Fibroblast of gingiva (primary cell): ENCODE measurements at places on chromosomes 2 and 18.

GRCh38 chr2:56889738-56890137 lies 705.9 kb downstream of the CCDC85A start:
- DNase-seq: no peak

- peak; percentile 5 for DNase-seq
Measured at GRCh38 chr18:59140302-59140885, 710 bp downstream of the SEC11C start.

DNA sequence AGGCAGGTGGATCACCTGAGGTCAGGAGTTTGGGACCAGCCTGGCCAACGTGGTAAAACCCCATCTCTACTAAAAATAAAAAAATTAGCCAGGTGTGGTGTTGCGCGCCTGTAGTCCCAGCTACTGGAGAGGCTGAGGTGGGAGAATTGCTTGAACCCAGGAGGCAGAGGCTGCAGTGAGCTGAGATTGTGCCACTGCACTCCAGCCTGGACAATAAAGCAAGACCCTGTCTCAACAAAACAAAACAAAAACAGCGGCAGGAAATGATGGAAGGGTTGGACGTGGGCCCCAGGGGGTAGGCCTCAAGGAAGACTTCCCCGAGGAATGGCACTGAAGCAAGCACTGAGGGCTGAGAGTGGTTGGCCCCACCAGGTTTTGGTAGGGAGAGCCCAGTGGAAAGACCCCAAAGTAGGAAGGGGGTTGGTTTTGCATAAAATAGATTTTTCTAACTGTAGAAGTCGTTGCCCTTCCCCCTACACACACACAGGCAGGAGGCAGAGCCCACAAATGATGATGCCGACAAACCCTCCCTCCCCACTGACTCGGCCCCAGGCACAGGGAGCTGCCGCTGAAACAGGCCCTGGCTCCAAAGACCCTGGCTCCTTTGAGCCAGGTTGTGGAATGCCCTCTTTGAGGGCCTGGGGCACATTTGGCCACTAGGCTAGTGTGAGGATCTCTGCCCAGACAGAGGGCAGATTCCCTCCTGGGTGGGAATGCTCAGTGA lies 104.8 kb downstream of the CABLES1 start:
- no peak for DNase-seq

- DNase-seq: peak; percentile 34
Measured at GRCh38 chr2:228657807-228658402, 476.4 kb upstream of the SPHKAP start.

- DNase-seq: no peak
Measured at GRCh38 chr2:64792995-64793639, 139.4 kb upstream of the SERTAD2 start.

DNA sequence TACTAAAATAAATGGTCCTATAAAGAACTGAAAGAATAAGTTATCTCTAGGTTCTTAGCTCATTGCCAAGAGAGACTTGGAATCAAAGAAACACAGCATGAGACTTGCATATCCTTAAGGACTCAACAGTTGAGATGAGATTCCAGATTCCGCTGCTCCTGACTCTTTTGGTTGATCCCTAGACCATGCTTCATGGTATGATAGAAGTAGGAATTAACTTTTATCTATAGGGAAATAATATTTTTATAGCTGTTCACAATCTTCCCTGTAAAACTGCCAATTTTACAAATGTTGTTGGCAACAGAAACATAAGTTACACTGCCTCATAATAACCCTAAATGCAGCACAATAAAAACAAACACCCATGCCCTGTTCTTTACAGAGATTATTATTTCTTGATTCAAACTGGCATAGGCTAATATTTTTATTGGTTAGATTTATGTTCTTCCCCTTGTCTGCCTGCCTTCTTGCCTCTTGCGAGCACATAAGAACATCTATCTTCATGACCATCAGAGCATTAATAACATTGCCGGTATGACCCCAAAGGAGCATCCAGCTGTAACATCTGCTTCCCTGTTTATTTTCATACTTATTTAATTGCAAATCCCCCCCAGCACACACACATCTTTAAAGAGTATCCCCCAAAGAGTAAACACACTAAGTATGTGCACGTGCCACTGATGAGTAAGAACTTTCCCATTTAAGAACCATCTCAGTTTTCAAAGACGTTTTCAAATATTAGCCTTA lies 735.7 kb upstream of the SLC8A1 start:
- DNase-seq: no peak

DNA sequence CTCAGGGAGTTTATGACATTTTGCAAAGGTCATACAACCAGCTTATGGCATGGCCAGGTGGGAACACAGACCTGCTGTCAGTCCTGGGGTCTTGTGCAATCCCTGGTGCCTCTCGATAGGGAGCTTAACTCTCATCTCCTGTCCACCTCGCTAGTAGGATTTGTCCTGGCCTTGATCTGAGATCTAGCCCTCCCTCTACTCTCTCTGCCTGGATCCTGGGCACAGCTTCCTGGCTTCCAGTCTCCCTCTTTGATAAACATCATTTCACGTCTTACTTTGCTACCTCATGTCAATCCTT lies 13.8 kb downstream of the GALR1 start:
- DNase-seq: no peak

- peak; percentile 89 for DNase-seq
Measured at GRCh38 chr18:76351961-76352581, 143.0 kb downstream of the ZNF516 start.

- no peak for DNase-seq
Measured at GRCh38 chr18:26908906-26909305, 43.4 kb upstream of the AQP4 start.

- peak; percentile 87 for DNase-seq
Measured at GRCh38 chr2:39513641-39514094, 76.6 kb upstream of the MAP4K3 start.
